Caco-2 (cell line): ENCODE measurements at places on chromosomes 1 and 21.

GRCh38 chr1:243718893-243719292 is 131.2 kb downstream of the AKT3 start:
- no peak for DNase-seq

DNA sequence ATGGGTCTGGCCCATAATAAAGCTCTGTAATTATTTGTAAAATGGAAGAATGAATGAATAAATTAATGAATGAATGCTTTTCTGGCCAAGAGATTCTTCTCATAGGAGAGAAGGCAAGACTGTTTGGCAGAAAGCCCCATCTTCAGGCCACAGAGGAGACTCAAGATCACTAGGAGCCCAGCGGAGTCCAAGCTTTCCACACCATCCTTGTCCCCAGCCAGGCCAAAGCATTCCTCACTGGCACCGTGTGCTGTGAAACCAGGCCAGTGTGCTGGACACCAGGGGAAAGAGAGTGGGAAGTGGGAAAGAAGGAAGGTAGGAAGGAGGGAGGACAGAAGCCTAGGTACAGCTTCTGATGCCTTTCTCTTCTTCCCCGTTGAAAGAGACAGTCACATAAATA is 86.4 kb downstream of the PLXNA2 start:
- DNase-seq, result no peak

DNA sequence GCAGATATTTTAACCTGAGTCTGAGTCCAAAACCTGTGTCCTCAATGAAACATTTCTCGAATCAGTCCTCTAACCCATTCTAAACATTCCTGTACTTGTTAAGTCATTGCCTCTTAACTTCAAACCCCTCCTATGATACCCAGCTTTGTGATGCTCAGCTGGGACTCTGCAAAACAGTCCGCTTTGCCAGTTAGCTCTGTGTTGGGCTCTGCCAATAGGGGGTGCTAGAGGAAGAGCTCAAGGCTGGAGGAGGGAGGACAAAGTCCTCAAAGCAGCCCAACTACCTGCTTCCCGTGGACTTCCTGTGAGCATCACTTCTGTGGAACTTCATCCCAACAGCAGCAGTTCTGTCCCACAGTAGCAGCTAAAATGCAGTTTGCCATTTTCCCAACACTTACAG is 38.1 kb upstream of the SYT14 start:
- DNase-seq, result peak; percentile 30

- DNase-seq, result no peak
Measured at GRCh38 chr1:116764466-116764898, 10.3 kb downstream of the CD2 start.

GRCh38 chr1:108140177-108140576 is 60.0 kb downstream of the SLC25A24 start:
- DNase-seq, result no peak

GRCh38 chr1:210222340-210223006 is 10.1 kb upstream of the SERTAD4 start:
- no peak for DNase-seq

DNA sequence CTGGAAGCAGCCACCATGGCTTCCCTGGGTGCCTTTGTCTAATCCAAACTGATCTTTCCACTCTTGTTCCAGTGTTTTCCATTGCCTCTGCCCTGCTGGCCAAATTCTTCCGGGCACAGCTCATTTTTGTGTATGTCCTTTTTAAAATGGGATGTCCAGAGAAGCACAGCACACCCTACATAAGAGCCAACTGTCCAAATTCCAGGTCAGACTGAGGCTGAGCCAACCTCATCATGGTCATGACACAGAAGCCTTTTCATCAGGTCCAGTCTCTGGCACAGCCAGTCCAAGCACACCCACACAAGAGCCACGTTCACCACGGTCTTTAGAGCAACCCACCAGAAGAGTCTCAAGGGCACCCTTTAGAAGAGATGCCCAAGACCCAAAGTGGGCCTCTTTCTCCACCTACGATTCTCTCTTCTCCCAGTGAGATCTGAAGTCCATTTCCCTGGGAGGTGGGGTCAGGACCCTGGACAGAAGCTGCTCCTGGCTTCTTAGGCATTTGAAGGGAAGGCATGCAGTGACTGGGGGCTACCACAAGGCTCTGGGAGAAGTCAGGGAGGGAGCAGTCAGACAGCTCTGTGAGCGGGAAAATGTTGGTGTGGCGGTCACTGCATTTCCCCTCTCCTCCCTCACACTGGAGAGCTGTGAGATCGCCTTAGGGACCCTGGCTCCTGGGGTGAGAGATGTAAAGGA is 53.2 kb downstream of the SYT2 start:
- peak; percentile 73 for DNase-seq

DNA sequence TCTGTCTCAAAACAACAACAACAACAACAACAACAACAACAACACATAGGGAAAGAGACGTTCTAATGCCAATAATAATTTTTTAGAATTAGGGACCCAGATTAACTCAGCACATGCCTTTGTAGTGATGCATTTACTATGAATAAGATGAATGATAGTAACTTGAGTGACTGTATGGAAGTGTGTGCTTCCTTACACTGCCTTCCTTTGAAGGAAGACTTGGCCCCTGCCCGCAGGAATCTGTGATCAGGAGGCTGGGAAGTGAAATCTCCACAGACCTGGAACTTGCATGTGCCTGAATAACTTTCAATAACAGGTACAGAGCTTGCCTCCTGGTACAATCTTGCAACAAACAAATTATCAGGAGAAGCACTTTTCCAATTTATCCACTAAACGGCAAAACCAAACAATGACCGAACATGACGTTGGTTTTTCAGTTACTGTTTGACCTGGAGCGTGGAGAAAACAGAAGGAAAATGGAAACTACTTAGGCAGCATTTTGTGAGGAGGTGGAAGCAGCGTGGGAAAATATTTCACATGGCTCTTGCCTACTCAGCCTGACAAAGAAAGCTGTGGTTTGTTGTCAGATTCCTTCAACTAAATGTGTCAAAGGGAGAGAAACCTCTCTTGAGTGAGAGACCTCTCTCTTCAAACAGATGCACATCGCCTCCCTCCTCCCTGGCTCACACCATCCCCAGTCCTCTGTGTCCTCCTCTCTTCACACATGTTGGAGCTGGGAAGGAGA is 10.1 kb upstream of the ABCA4 start:
- DNase-seq, result no peak

DNA sequence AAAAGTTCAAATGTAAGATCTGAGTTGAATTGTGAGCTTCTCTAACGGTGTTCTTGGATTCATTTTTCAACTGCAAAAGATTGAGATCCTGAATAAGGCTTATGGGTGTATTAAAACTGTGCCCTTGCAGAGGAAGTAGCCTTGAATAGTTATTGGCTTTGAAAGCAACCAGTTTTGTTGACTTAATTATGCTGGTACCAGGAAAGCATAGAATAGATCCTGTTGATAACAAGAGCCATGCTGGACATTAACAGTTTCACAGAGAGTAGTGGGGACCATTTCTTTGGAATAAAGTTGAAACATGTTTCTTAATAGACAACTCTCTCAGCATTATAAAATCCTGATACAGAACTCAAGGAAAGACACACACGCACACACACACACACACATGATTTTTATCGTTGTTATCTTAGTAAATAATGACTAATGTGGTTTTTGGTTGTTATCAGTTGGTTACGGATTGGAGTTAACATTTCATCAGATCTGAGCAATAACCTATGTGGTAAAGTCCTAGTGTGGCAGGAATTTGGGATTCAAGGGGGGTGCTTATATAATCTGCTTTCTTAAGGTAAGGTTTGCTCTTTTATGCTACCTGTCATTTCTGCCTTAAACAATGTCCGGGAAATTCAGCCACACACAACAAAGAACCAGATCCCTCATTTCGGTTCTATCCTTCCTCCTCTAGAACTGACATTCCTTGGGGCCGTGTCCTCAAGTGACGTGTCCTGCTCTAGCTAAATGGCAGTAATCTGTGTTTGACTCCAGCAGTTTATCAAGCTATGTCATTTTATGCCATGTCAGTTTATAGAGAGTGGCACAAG is 330.9 kb downstream of the CHRM3 start:
- no peak for DNase-seq

- DNase-seq, result no peak
Measured at GRCh38 chr1:226937940-226938725, 2.0 kb upstream of the COQ8A start.

DNA sequence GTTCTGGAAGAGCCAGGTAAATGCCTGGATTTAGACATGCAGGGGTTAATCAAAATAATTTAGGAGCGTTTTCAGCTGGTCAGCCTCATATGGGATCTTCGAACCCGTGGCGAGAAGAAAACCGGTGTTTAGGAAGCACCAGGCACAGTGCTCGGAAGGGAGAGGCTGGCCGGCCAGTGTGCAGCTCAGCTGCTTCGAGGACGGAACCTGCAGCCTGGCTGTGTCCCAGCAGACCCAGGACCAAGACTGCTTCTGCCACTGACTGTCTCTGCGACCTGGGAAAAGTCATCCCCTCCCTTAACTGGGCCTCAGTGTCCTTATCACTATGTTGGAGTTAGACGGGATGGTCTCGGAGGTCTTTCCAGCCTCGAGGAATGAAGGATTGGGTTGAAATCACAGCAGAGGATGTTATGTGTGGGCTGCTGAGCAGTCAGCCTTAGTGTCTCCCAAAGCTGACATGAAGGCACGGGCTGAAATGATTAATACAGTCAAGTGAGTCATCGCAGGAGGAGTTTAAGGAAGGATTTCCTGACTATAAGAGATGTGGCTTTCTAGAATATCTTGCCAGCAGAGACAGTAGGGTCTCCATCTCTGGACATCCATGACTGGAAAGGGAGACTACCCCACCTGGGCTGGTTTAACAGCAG is 20.8 kb downstream of the PPFIA4 start:
- DNase-seq, result no peak

GRCh38 chr1:203342192-203342940 is 8.6 kb downstream of the FMOD start:
- peak; percentile 75 for DNase-seq

DNA sequence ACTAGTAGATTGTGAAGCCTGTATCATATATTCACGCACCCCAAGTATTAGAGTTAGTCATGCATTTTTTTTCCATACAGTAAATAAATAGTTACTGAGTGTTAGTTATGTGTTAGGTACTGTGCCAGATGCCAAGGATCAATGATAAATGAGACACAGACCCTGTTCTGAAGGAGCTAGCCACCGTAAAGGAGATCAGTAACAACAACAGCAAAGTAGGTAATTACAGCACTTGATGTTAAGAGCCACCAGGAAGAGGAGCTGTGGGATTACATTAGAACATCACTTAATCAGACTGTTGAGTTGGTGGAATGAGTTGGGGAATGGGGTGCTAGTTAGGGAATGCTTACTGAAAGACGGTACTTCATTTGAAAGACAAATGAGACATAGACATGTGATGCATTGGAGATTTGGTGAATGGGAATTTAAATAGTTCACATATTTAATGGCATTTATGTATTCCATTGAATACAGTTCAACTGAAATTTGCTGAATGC is 21.0 kb downstream of the PRKAA2 start:
- no peak for DNase-seq

GRCh38 chr1:81921344-81921743 is 120.6 kb downstream of the ADGRL2 start:
- no peak for DNase-seq

- no peak for DNase-seq
Measured at GRCh38 chr1:102463328-102463727, 466.6 kb upstream of the OLFM3 start.

DNA sequence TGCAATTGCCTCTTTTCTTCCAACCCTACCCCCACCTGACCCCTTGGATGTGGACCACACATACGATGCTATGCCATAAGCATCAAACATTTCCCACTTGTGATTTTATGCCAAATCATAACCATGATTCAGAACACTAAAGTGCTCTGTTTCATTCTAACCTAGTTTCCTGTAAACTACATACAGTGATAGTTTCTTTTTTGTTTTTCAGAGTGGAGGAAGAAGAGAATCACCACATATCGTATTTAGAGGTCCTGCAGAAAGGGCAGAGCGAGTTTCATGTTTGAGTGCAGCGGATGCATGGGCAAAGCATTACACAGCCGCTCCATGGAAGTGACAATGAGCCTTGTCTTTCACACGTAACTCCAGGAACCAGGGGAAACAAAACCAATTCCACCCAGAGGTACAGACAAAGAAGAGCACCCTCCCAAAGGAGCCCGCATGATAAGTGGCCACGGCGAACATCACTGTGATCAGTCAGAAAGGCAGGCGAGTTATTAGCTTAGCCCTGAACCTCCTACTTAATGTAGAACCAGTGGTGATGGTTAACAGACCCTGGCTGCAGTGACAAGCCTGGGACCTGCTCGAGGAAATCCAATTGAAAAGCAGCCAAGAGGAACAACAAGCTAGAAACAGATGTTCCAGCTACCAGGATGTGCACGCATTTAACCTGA is 64.0 kb upstream of the ZNF281 start:
- DNase-seq, result no peak

DNA sequence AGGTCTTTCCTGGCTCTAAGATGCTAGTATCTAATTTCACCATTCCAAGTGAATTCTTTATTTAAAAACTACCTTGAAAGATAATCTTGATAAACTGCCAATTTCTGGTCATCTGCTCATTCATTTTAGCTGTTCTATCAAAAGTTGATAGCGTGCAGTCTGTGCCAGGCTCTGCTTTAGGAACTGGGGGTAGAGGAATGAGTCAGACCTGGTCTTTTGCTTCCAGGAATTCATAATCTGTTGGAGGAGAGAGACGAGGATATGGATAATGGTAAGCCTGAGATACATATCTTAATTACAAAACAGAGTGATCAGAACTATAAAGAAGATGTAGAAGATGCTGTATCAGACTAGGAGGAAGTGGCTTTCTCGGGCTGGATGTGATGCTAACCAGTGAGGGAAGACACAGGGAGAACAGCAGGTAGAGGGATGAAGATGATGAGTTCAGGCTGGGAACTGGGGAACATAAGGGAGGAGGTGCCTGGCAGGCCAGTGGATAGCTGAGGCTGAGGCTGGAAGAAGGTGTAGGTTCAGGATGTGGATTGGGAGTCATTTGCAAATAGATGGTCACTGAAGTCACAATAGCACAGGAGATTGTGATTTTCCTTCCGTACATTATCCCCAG is 12.3 kb upstream of the PHC2 start:
- DNase-seq, result no peak

- no peak for DNase-seq
Measured at GRCh38 chr1:226579781-226580323, 31.3 kb downstream of the STUM start.

DNA sequence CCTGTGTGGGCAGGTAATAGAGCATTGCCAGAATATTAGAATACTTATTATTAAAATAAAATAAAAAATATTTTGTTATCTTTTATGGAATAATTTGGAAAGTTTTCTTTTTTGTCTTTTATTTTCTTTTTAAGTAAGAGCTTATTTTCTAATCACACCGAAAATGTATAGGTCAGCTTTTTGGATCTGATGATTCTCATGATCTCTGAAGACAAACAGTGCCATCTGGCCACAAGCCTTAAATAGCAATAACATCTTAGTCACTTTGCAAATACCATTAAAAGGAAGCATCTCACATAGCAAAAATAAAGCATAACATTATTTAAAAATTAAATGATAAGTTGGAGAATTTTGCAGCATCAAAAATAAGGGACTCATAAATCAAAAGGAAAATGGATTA is 213.8 kb downstream of the PLA2G4A start:
- DNase-seq, result no peak

GRCh38 chr21:44881198-44881872 is 7.8 kb upstream of the PTTG1IP start:
- DNase-seq, result no peak
